Type B pancreatic cell (in vitro differentiated cells): ENCODE measurements at places on chromosomes 4 and X. TPM values are rescaled to one million over a fixed set of nuclear protein-coding genes. Genes with fewer than 3 reads are reported as not detected.

Gene DCAF16
- total RNA-seq: 58.2 and 63.7 TPM in 2 replicates

GRCh38 chrX:1231850-1232465 is 19.5 kb upstream of the CRLF2 start:
- no peak for DNase-seq

Gene CT47B1
- total RNA-seq: not detected in 2 replicates

GRCh38 chr4:144590020-144590419 is 55.9 kb upstream of the HHIP start:
- no peak for DNase-seq
